ENCODE measurements at places on chromosomes 5 and 9. TPM values are rescaled to one million over a fixed set of nuclear protein-coding genes. Genes with fewer than 3 reads are reported as not detected.

Gene PRKACG
- total RNA-seq: not detected

Gene SLC36A3
- total RNA-seq: not detected

Gene MAMDC4
- 1.5 TPM for total RNA-seq

Gene MYMK
- not detected for total RNA-seq

Gene HAVCR2
- total RNA-seq: 0.15 TPM

Gene SLC38A9
- total RNA-seq: 41.6 TPM

Gene FAXDC2
- total RNA-seq: 4.1 TPM

Gene GADD45G
- 0.65 TPM for total RNA-seq

Gene PKD2L2
- not detected for total RNA-seq

Gene CCDC112
- total RNA-seq: 10.1 TPM

Gene DIPK1B
- total RNA-seq: 201 TPM

Gene OSMR
- total RNA-seq: 21.4 TPM

Gene MYOZ3
- total RNA-seq: under 0.01 TPM

Gene DMGDH
- 0.30 TPM for total RNA-seq

Gene ENTREP1
- total RNA-seq: 1.6 TPM

Gene KIF20A
- 52.6 TPM for total RNA-seq

Gene DND1
- not detected for total RNA-seq

Gene CENPP
- total RNA-seq: 4.7 TPM

Gene FPGS
- 110 TPM for total RNA-seq

Gene BTNL9
- 0.32 TPM for total RNA-seq

Gene TRIM14
- 15.7 TPM for total RNA-seq

Gene FKBP15
- 17.0 TPM for total RNA-seq

Gene OCLN
- 29.0 TPM for total RNA-seq

Gene FGD3
- not detected for total RNA-seq

Gene ADCY2
- total RNA-seq: not detected

Gene ANKRD55
- 0.46 TPM for total RNA-seq

Gene HSD17B4
- total RNA-seq: 189 TPM

Gene SHISAL2B
- total RNA-seq: not detected

Gene ANXA2R
- total RNA-seq: 3.6 TPM

Gene RAD50
- total RNA-seq: 16.4 TPM

Gene ADGRD2
- total RNA-seq: not detected

All from epithelial cell of umbilical artery (primary cell).